ENCODE measurements at places on chromosomes 13 and 19.
A peak's percentile ranks its signal among the peaks of the same experiment; 100 is the strongest.

GRCh38 chr19:51994048-51994644 lies 7.5 kb upstream of the ZNF350 start:
- no peak for DNase-seq

DNA sequence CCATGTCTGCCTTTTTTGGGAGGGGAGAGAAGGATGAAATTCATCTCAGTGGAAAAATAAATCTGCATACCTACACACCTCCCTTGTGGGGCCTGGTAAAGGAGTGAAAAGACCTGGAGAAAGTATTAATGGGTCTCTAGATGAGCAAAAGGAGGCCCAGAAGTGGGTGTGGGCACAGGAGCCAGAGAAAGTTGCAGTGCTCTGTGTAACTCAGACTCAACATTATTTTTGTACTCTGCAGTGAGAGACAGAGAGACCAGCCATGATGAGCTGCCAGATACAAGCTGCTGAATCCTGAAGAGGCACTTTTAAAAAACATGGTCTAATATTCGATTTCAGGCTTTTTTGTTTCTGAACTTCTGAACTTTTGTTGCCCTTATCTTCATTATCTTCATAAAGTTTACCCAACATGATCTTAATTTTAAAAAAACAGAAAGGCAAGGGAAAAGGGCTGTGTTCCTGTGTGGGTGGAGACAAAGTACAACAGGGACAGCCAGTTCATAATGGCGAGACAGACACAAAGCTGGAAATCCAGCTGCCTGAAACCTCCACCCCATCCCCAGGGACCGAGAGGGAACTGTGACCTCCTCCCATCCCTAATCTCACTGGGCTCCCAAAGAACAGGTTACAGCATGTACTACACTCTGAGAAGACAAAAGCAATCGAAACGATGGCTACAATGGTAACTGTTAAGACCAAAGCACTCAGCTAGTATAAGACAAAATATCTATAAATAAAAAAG lies 77.2 kb downstream of the KLF12 start:
- no peak for DNase-seq

GRCh38 chr19:45344621-45345505 lies 4.3 kb downstream of the KLC3 start:
- DNase-seq: no peak

- no peak for DNase-seq
Observed at GRCh38 chr19:15234431-15235130, 2.3 kb upstream of the EPHX3 start.

DNA sequence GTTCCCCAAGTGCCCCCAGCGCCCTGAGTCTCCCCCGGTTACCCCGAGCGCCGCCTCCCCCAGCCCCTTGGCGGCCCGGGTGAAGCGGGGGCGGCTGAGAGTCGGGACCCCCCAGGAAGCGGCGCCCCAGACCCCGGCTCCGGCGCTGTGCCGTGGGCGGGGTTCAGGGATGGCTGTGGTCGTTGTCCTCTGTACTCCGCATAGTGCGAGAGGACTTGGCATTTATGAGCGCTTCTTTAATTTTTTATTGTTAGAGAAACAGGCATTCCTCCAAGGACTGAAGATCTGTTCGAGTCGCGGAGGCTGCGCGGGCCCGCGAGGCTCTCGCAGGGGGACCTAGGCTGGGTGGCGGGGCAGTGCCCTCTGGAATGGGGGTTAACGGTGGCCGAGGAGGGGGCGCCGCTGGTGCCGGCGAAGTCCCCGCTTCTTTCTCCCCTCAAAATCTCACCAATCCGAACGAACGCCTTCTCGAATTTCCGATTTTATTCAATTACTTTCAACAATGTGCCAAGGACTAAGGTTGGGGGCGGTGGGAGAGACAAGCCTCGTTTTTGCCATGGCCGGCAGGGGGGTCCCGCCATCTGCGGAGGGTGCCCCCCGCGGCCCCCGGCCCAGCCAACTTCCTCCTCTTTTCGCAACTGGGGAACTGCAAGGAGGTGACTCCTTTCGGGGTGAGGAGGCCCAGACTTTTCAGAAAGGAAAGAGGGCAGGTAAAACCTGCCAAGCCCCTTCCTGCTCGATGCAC lies 596 bp upstream of the GJB2 start:
- no peak for DNase-seq

DNA sequence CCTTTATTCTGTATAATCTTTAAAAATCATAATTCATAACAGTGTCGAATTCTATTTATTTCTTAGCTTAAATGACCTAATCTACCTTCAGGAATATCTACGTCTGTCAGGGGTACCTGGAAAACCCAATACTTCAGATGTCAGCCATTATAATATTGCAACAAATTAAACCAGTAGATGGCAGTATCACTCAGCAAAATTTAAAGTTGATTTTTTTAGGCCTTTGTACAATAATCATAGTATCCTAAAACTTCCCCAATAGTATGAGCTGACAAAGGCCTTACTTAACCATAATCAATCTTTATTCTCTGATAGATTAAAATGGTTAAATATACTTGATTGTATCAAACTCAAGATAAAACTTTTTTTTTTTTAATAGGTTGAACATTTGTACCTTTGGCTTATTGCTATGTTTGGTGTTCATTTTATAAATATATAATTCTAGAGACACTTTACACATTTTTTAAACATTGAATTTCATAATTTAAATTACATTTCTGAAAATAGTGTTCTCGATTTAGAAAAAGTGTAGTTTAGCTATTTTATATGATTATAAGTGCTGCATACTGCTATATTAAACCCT lies 830.2 kb upstream of the SPRY2 start:
- peak; percentile 38 for DNase-seq

GRCh38 chr19:49453757-49454240 lies 774 bp downstream of the ALDH16A1 start:
- DNase-seq: no peak

DNA sequence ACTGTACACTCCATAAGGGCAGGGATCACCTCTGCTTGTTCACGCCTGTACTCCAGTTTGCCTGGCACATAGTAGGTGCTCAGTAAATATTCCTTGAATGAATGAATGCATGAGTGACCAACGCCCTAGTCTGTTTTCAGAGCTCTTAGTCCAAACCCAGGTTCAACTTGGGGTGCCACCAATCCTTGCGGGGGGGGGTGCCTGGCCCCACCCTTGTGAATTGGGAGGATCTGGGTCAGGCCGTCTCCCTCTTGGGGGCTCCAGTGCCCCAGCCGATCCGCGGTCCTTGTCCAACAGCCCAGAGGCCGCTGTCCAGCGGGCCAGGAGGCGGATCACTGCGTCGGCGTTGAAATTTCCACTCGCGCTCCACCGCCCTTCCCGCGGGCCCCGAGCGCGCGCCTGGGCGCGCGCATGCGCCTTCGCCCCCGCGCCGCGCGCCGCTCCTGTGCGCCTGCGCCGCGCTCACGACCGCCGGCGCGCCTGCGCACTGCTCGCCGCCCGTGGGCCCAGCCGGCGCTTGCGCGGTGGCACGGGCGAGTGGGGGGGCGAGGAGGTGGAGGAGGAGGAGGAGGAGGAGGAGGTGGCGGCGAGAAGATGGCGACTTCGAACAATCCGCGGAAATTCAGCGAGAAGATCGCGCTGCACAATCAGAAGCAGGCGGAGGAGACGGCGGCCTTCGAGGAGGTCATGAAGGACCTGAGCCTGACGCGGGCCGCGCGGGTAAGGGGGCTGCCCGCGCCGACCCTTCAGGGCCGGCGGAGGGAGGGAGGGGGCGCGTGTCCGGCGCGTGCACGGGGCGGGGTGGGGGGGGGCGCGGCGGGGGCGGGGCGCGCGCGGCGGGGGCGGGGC lies at the start of gene CRTC1:
Gene CRTC1, plus strand, starts transcription at position 572 of the 849 bp plus-strand sequence. Its CDS starts 23 bp downstream, at position 595.
- peak; percentile 82 for DNase-seq

DNA sequence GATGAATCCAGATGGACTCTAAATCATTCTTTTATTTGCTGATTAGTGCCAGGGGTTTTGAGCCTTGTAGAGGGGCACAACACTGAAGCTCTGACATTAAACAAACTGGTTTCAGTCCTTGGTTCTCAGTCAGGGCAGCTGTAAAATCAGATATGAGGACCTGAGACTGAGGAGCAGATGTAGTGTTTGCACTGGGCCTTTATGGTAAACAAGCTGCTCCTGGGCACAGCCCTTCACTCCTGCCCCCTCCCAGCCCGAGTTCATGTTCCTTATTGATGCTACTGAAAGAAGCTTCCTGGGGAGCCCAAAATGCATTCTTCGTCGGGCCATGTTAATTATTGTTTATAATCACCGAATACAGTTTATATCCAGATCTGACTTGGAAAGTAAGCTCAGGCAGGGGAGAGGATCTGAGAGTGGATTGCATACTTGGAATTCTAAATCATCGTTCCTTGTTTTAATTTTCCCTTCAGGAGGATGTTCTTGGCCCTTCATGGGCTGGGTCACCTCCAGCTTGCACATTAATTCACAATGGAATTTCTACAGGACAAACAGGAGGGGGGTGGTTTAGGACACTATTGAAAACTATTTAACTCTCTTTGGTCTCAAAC lies 213.5 kb downstream of the FGF9 start:
- no peak for DNase-seq

- DNase-seq: no peak
Observed at GRCh38 chr19:55605637-55606470, at the start of gene ZNF865. TSS of gene ZNF865 (plus strand) at chr19:55605647. CDS start at chr19:55613619, 7,972 bp downstream.

DNA sequence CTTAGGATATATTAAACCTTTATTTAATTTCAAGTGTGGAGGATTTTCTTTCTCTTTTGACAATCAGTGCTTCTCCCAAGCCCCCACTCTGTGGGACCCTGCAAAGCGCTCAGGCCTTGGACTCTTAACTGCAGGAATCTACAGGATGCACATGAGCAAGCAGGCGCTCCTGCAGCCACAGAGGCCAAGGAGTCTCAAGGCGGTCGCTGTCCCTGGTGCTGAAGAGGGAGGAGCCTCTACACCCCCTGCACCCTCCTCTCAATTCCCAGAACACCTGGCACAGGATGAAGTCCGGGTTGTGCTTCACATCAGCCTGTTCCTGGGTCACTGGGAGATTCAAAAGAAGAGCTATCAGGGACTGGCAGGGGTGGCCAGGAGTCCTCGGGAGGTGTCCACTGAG lies 13.5 kb downstream of the OR10H4 start:
- no peak for DNase-seq

GRCh38 chr19:46269101-46269500 lies 27.7 kb upstream of the HIF3A start:
- no peak for DNase-seq

GRCh38 chr13:92414851-92415250 lies 811.8 kb upstream of the GPC6 start:
- DNase-seq: no peak

DNA sequence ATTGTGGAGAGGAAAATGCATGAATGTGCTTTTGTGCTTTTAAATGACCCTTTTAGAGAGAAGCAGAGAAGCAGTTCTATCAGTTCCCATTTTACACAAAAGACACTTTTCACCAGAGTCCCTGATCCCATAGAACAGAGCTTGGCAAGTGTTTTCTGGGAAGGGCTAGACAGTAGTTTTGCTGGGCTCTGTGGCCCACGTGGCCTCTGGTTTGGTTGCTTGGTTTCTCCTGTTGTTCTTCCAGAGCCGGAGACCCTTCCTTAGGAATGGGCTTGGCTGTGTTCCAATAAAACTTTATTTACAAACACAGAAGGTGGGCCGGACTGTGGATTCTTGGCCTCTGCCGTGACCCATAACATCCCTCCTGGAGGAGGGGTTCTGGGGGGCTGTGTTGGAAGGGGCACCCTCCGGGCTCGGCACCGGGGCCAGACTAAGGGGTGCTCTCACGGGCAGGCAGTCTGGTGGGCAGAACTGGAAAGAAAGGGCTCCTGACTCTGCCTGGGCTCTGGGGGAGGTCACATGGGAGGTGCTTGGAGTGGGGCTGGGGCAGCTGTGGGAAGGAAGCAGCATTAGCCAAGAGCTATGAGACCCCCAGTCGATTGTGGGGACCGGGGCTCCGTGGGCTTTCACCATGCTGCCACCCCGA lies 3.2 kb downstream of the SPPL2B start:
- no peak for DNase-seq

DNA sequence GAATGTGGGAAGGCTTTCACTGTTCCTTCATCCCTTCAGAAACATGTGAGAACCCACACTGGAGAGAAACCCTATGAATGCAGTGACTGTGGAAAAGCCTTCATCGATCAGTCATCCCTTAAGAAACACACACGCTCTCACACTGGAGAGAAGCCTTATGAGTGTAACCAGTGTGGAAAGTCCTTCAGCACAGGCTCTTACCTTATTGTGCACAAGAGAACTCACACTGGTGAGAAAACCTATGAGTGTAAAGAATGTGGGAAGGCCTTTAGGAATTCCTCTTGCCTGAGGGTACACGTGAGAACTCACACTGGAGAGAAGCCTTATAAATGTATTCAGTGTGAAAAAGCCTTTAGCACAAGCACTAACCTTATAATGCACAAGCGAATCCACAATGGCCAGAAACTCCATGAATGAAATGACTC lies 18.6 kb downstream of the ZNF177 start:
- no peak for DNase-seq

DNA sequence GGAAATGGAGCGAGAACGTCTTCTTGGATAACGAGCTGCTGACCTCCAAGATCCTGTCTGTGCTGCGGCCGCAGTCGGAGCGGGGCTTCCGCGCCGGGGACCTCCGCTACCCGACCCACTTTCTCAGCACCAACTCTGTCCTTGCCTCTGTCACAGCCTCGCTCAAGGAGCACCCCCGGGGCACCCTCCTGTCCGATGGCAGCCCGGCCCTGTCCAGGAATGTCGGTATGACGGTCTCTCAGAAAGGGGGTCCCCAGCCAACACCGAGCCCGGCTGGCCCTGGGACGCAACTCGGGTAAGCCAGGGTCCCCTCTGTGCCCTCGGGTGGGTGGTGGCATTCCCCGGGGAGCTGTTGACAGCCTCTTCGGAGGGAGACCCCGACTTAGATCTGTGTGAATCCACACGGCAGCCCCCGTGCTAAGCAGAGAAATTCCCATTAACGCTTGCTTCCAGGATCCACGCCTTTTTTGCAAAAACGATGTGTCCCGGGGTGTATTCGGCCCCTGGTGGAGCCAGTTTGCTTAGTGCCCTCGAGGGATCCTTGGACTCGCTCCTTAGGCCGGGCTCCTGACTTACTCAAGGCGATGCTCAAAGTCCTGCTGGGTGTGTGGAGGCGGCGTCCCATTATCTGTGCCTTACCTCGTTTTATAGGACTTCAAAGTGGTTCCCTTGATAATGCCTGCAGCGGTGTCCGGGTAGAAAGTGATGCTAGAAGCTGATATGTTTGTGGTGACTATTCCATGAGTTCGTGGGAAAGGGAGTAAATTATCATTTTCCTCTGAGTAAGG lies 48.5 kb downstream of the PEX11G start:
- no peak for DNase-seq

DNA sequence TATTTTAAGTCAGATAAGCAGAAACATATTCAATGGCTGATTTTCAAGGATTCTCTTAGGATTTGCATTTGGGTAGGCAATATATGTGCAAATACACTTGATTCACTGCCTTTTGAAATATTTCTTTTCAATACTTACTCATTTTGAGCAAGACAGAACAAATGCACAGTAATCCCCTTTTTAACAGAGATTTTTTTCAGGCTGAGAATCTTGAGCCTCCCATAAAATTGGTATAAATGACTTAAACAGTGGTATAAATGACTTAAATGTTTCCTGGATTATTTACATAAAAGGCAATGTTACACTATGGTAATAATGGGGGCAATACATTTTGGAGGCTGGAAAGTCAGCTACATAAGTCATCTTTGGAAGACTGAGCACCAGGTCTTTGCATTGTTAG lies 389.0 kb downstream of the OLFM4 start:
- no peak for DNase-seq

Data from spinal cord (tissue), 10 donors.